Stimulated activated CD8-positive, alpha-beta memory T cell treated with anti-CD3 and anti-CD28 coated beads, Interleukin-4, amount 100 ng/mL, for 4 hours (primary cell): ENCODE measurements at places on chromosomes 4 and X.

- no peak for DNase-seq
Observed at GRCh38 chr4:149932188-149932587, 116.5 kb upstream of the IQCM start.

DNA sequence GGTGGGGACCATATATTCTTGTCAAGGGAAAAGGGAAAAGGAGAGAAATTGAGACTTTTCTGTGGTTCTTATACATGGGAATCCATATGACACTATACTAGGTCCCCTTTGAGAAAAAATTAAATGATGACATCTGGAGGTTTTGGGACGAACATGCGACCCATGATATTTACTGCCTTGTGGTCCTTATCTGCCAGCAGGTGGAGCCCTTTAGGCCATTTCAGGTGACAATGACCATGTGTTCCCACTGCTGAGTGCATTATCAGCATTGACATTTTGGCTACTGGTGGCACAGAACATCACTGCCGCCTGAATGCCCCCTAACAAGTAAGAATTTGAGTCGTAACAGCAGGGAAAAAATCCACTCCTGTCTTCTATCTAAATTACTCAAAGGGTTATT is 843.4 kb downstream of the FSTL5 start:
- no peak for DNase-seq

DNA sequence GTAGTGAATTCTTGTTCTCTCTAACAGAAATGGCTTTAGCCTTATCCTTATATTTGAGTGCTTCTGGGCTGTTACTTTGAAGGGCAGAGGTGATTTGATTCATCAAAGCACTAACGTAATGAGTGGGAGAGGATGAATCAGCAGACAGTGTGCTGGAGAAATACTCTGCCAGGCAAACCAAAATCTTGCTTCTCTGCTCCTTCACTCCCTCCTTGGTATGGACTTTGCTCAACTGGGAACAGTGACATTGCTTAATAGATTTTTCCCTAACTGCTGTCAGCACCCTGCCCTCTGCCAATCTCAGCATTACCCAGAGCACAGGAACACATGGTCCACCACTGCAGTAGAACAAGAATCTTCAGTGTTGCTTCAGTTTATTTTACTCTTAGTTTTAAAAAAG is 56.0 kb downstream of the PDLIM5 start:
- DNase-seq, result no peak

DNA sequence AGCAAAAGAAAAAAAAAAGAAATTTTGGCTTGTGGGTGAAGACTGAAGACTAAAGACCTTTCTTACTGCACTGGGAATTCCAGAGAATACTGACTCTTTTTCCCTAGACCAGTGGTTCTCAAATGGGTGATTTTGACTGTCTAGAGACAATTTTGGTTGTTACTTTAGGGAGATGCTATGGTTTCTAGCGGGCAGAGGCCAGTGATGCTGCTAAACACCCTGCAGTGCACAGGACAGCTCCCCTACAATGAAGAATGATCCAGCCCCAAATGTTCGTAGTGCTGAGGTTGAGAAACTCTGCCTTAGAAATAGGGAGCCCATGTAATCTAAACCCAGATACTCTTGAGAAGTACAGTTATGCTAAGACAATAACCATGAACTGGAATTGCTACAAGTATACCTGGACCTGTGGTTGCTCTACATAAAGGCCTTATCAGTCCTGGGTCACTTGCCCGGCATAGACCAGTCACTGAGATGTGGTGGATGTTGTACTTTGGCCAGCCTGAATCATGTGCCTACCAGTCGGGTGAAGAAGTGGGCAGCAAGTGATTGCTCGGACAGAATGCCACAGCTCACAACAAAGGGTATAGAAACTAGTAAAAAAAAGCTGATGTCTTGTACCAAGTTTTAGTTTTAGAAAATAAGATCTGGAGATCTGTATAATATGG is 16.0 kb downstream of the ARHGAP10 start:
- DNase-seq, result no peak

DNA sequence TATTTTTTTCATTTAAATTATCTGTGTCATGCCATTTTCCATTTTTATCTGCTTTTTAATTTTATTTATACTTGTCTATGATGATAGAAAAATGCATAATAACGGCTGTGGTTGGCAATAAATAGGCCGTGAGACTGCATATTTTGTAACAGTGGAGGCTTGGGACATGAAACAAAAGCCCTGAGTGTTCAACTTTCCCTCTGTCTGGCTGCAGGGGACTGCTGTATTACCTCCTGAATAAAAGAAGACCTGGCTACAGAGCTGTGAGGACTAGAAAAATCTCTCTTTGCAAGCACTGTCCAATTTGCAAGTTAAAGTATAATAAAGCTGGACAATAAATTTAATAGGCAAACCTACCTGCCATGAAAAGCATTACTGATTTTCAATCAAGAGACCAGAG is 82.1 kb downstream of the MAGEB10 start:
- no peak for DNase-seq

GRCh38 chr4:133316909-133317308 is 167.8 kb downstream of the PCDH10 start:
- DNase-seq, result no peak

DNA sequence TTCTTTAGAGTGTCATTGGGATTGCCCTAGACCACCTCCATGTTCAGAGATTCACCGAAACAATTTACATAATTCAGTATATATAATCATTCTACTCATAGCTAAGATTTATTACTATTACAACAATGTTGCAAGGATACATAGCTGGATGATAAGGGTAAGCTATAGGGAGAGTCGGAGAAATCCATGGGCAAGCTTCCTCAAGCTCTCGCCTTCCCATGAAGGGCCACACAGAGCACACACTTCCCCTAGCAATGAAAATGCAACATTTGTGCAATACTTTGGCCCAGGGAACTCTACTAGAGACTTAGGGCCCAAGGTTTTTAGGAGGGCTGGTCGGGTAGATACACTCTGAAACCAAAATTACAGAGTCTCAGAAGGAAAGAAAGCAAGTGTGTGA is 49.7 kb upstream of the ABCG2 start:
- no peak for DNase-seq

GRCh38 chr4:62130637-62131036 is 930.5 kb downstream of the ADGRL3 start:
- DNase-seq, result no peak
